ENCODE measurements at places on chromosomes 4 and X. TPM values are rescaled to one million over a fixed set of nuclear protein-coding genes. Genes with fewer than 3 reads are reported as not detected.

- DNase-seq, result no peak
- no peak overlapping the region for H3K4me3 ChIP-seq
- H3K27ac ChIP-seq, result no peak overlapping the region
- H3K36me3 ChIP-seq, result no peaks in the 10 kb centered on the region
These were observed 412.6 kb downstream of the RAPGEF2 start for GRCh38 chr4:159515314-159516025.

DNA sequence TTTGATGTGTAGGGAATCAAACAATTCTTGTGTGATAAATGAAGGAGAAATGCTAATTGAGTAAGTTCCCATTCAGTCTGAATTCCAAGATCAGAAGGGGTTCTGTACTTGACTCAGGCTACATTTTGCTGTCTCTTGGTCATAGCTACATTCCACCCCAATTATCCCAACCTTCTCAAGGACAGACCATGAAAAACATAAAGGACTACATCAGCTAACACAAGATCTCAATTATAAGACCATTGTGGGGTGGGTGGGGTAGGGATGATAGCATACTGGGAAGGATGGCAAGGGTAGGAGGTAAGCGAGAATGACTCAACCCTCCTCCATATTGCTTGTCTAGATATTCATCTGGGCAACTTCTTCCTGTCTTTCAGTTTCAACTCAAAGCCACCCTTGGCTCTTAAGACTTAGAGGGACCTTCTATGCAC, 87.4 kb upstream of the ETNPPL start:
- H3K27me3 ChIP-seq, result no peaks in the 10 kb centered on the region
- H3K4me1 ChIP-seq, result no peaks in the 10 kb centered on the region
- no peaks in the 10 kb centered on the region for H3K36me3 ChIP-seq
- no peak for DNase-seq
- H3K27ac ChIP-seq, result no peak overlapping the region

- no peaks in the 10 kb centered on the region for H3K36me3 ChIP-seq
- DNase-seq, result no peak
- no peak overlapping the region for H3K4me3 ChIP-seq
- H3K27ac ChIP-seq, result no peak overlapping the region
- no peaks in the 10 kb centered on the region for H3K27me3 ChIP-seq
- H3K4me1 ChIP-seq, result peaks cover 7% of the 10 kb centered on the region
These were observed 89.4 kb downstream of the TNIP2 start for GRCh38 chr4:2666722-2667247.

- H3K27ac ChIP-seq, result no peak overlapping the region
- H3K4me1 ChIP-seq, result no peaks in the 10 kb centered on the region
- no peaks in the 10 kb centered on the region for H3K36me3 ChIP-seq
- H3K4me3 ChIP-seq, result no peak overlapping the region
- H3K27me3 ChIP-seq, result no peaks in the 10 kb centered on the region
These were observed 1138.4 kb downstream of the PCDH19 start for GRCh38 chrX:99271641-99272040.

DNA sequence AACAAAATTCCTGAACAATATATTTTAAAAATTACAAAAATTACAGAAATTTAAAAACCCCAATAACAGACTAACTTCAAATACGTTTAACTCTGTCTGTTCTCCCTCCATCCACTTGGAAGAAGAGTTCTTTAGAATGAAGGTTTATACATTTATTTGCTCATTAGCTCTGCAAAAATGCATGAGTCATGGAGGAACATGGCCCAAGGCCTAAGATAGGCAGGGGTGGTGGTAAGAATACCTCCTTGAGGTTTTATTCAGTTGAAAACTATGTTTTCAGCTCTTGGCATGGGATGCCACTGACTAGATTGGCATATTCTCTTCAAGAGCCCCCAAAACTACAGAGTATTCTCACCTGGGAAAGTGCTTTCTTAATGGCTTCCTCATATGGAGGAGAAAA, 8.8 kb upstream of the LRRC66 start:
- DNase-seq, result no peak
- no peaks in the 10 kb centered on the region for H3K36me3 ChIP-seq
- no peak overlapping the region for H3K27ac ChIP-seq
- no peak overlapping the region for H3K4me3 ChIP-seq

DNA sequence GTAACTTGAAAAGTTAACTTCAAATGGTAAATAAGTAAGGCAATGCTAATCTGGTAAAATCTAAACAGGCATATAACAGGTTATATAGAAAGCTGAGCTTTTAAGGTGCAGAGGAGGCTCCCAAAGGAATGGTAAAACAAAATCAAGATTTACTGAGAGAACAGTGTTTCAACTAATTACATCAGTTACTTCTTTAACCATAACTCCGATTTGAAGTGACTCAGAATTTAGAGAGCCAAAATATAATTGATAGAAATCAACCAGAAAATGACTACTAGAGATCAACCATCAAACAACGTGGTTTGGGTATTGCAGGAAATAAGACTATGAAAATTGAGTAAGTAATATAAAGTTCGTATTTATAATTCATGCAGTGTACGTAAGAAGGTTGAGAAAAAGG, 6.9 kb downstream of the G3BP2 start:
- H3K27me3 ChIP-seq, result no peaks in the 10 kb centered on the region
- H3K4me3 ChIP-seq, result no peak overlapping the region
- no peak for DNase-seq
- peaks cover 16% of the 10 kb centered on the region for H3K4me1 ChIP-seq
- H3K36me3 ChIP-seq, result no peaks in the 10 kb centered on the region
- no peak overlapping the region for H3K27ac ChIP-seq

DNA sequence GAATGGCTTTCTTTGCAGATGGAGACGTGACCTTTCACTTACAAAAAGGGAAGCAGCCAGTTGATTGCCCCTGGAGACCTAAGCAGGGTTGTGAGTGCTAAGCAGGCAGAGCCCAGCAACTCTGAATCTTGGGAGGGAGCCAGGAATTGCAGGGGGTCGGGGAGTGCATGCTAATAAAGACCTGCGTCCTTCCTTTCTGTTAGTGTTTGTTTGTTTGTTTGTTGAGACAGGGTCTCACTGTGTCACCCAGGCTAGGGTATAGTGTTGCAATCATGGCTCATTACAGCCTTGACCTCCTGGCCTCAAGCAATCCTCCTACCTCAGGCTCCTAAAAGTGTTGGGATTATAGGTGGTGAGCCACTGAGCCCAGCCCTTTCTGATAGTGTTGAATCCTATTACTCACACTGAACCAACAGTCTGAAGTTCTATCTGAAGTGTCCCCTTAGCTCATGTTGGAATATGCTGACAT, 137.4 kb downstream of the CEP135 start:
- H3K27ac ChIP-seq, result no peak overlapping the region
- H3K36me3 ChIP-seq, result no peaks in the 10 kb centered on the region
- H3K27me3 ChIP-seq, result no peaks in the 10 kb centered on the region
- H3K4me1 ChIP-seq, result 0 out of 2 replicates have a peak, but pooled peaks cover 2% of the 10 kb centered on the region
- no peak for DNase-seq

DNA sequence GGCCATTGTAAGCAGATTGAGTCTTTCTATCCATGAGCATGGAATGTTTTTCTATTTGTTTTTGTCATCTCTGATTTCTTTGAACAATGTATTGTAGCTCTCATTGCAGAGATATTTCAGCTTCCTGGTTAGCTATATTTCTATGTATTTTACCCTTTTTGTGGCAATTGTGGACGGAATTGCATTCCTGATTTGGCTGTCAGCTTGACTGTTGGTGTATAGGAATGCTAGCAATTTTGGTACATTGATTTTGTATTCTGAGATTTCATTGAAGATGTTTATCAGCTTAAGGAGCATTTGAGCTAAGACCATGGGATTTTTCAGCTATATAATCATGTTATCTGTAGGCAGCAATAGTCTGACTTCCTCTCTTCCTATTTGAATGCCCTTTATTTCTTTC, 154.6 kb downstream of the GUCY2F start:
- H3K36me3 ChIP-seq, result no peaks in the 10 kb centered on the region
- no peak overlapping the region for H3K27ac ChIP-seq
- H3K27me3 ChIP-seq, result no peaks in the 10 kb centered on the region
- no peak overlapping the region for H3K4me3 ChIP-seq
- DNase-seq, result no peak

- no peak for DNase-seq
These were observed 8.0 kb downstream of the CCDC110 start for GRCh38 chr4:185463541-185463940.

DNA sequence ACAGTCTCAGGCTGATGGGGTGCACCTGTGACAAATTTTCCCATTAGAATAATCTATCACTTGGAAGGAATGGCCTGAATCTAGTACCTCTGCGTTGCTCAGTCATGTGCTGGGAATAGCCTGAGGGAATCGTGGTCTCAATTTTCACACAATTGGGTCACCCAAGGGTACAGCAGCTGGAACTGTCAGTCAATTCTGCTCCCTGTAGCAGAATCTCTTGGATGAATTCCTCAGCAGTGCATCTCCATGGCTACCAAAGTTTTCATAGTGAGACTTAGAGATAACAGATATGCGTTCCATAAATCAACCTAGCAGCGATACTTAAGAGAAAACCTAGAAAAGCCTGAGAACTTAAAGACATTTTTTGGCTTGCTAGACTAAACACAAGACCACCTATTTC, 288.7 kb upstream of the CTSO start:
- no peaks in the 10 kb centered on the region for H3K27me3 ChIP-seq
- H3K4me1 ChIP-seq, result no peaks in the 10 kb centered on the region
- H3K27ac ChIP-seq, result no peak overlapping the region
- H3K36me3 ChIP-seq, result no peaks in the 10 kb centered on the region

GRCh38 chrX:71604141-71604540, 14.2 kb downstream of the CXCR3 start:
- H3K27ac ChIP-seq, result no peak overlapping the region
- H3K36me3 ChIP-seq, result peaks cover 9% of the 10 kb centered on the region
- no peak for DNase-seq
- no peaks in the 10 kb centered on the region for H3K27me3 ChIP-seq
- no peaks in the 10 kb centered on the region for H3K4me1 ChIP-seq
- no peak overlapping the region for H3K4me3 ChIP-seq

GRCh38 chr4:108172231-108172752, 3.6 kb upstream of the LEF1 start:
- H3K4me1 ChIP-seq, result no peaks in the 10 kb centered on the region
- H3K4me3 ChIP-seq, result peak overlapping the region; percentile 26
- no peak for DNase-seq
- no peak overlapping the region for H3K27ac ChIP-seq
- no peaks in the 10 kb centered on the region for H3K36me3 ChIP-seq

DNA sequence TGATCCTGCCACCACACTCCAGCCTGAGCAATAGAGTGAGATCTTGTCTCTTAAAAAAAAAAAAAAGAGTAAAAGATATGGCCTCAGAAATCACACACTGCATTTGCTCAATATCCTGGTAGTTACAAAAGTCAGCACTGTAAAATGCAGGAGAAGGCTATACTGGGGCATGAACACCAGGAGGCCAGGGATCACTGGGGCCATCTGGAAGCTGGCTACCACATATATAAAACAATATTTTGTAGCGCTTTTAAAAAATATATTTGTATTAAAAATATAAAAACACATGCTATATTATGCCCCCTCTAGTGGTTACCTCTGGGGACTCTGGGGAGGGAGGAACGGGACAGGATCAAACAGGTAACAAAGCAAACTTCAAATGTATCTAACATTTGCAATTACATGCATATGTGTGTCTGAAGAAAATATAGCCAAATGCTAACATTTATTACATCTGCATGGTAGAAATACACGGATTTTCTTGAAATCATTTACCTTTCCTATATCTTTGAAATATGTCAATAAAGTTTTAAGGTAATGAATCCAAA, 4.0 kb downstream of the C4orf46 start:
- no peaks in the 10 kb centered on the region for H3K36me3 ChIP-seq
- H3K4me1 ChIP-seq, result no peaks in the 10 kb centered on the region
- DNase-seq, result peak; percentile 15
- no peak overlapping the region for H3K27ac ChIP-seq
- no peaks in the 10 kb centered on the region for H3K27me3 ChIP-seq
- H3K4me3 ChIP-seq, result no peak overlapping the region

DNA sequence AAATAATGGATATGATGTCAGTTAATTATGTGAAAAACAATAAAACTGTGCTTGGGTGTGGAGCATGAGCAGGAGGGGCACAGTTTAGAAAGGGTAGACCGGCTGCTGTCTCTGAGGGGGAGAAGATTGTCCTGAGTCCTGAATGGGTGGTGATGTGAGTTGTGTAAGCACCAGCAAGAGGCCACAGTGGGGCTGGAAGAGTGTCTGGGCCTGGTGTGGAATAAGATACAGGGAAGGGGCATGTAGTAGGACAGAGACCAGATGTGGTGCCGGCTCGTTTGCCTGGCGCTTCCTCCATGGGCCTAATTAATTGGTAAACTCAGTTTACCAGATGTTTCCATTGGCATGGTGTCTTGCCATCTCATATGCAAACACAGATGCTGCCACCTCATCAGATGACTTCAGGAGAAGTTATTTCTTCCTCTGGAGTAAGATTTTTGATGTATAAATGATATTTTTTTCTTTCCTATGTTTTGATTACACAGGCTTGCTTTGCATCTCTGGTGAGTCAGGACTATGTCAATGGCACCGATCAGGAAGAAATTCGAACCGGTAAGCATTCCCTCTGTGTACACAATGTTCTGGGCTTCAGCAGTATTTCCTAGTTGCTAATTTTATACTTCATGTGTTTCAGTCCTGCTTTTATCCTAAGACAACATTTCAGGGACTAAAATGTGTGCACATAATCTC, 5.1 kb downstream of the MED28 start:
- H3K4me1 ChIP-seq, result no peaks in the 10 kb centered on the region
- no peak for DNase-seq
- H3K36me3 ChIP-seq, result peaks cover 23% of the 10 kb centered on the region
- H3K4me3 ChIP-seq, result no peak overlapping the region
- no peak overlapping the region for H3K27ac ChIP-seq

GRCh38 chr4:11741190-11741652, 312.5 kb upstream of the HS3ST1 start:
- no peak overlapping the region for H3K27ac ChIP-seq
- H3K4me1 ChIP-seq, result no peaks in the 10 kb centered on the region
- no peak for DNase-seq
- no peaks in the 10 kb centered on the region for H3K27me3 ChIP-seq
- H3K36me3 ChIP-seq, result no peaks in the 10 kb centered on the region

DNA sequence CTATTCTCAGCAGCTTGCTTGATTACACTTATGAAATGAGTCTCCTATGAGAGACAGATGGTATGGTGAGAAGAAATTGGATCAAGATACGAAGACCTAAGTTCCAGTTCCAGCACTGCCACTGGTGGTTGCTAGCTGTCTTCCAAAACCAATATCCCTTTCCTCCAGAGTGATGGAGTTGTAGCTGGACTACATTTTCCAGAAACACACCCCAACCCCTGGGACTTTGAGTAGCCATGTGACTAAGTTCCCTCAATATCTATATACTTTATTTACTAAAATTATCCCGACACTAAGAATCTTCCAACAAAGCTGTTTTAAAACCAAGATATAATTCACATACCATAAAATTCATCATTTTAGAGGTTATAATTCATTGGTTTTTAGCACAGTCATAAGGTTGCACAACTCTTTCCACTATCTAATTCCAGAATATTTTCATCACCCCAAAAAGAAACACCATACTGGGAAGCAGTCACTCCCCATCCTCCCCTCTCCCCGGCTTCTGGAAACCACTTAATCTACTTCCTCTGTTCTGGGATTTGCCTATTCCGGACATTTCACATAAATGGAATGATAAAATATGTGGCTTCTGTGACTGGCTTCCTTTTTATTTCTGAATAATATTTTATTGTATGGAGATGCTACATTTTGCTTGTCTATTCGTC, 118.0 kb downstream of the MANBA start:
- H3K4me3 ChIP-seq, result no peak overlapping the region
- H3K36me3 ChIP-seq, result no peaks in the 10 kb centered on the region
- no peaks in the 10 kb centered on the region for H3K4me1 ChIP-seq
- H3K27me3 ChIP-seq, result no peaks in the 10 kb centered on the region
- no peak for DNase-seq

The OTC gene
- not detected for total RNA-seq

The FAM47A gene
- not detected for total RNA-seq

The PRMT9 gene
- 4.4 TPM for total RNA-seq

The ARAF gene
- 87.9 TPM for total RNA-seq

The SPON2 gene
- 1.8 TPM for total RNA-seq

The SSR4 gene
- 504 TPM for total RNA-seq
